ENCODE measurements at places on chromosomes 12 and 14.

DNA sequence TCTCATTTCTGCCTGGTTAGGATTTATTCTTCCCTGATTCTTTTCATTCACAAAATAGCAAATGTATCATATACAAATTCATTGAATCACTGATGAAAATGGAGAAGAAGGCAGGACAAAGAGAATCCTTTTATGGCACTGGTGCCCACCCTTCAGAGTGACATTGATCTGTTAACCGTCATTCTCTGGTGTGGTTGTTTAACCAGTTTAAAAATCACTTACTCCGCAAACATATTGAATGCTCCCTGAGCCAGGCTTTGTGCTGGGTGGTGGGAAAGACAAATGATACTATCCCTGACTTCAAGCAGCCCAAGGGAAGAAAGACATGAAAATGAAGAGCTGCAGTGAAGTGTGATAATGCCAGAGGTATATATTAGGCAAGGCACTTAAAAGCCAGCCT lies 187.5 kb upstream of the SLC38A2 start:
- no peak for DNase-seq

DNA sequence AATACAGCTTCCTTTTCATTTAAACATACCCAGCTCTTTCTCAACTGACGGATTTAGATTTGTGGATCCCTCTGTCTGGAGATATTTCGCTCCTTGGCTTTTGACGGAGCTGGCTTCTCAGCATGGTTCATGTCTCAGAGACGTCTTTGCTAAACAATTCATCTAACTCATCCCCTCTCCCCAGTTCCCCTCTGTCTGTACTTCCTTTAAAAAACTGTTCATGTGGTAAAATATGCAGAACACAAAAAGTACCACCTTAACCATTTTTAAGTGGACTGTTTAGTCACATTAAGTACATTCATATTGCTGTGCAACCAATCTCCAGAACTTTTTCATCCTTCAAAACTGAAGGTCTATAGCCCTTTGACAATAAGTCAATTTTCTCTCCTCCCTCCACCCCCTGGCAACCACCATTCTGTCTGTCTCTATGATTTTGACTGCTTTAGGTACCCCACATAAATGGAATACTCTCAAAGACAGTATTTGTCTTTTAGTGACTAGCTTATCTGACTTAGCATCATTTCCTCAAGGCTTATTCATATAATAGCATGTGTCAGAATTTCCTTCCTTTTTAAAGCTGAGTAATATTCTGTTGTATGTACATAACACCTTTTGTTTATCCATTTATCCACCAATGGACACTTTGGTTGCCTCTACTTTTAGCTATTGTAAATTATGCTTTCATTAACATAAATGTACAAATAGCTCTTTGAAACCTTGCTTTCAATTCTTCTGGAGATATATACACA lies 399.8 kb upstream of the SOX5 start:
- DNase-seq, result no peak

- DNase-seq, result no peak
These were observed 837 bp upstream of the STX2 start for GRCh38 chr12:130839770-130840404.

DNA sequence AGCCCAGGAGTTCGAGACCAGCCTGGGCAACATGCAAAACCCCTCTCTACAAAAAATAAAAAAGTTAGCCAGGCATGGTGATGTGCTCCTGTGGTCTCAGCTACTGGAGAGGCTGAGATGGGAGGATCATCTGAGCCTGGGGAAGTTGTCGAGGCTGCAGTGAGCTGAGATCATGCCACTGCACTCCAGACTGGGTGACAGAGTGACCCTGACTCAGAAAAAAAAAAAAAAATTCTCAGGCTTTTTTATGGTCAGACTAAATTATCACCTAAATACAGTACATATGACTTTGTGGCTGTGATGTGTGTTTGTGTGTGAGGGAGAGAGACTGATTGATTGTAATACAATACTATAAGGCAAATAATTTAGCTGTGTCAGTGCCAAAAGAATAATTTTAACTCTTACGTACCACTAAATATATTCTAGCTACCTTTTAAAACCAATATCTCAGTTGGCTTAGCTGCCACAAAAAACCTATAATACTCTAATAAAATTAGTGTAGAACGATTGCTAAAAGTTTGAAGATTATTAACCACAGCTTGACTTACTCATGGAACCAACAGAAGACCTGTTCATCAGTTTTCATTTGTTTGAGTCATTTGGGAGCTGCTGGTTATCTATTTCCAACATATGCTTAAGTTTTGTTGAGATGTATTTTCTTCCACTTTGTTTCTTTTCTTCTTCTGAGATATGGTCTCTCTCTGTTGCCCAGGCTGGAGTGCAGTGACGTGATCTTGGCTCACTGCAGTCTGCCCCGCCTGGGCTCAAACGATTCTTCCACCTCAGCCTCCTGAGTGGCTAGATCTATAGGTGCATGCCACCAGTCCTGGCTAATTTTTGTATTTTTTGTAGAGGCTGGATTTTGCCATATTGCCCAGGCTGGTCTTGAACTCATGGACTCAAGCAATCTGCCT lies 58.0 kb downstream of the DIP2B start:
- DNase-seq, result no peak

GRCh38 chr12:31804185-31804504 lies 75.3 kb upstream of the AMN1 start:
- DNase-seq, result peak; percentile 57

- DNase-seq, result no peak
These were observed 883.0 kb upstream of the FLRT2 start for GRCh38 chr14:84646786-84647500.

DNA sequence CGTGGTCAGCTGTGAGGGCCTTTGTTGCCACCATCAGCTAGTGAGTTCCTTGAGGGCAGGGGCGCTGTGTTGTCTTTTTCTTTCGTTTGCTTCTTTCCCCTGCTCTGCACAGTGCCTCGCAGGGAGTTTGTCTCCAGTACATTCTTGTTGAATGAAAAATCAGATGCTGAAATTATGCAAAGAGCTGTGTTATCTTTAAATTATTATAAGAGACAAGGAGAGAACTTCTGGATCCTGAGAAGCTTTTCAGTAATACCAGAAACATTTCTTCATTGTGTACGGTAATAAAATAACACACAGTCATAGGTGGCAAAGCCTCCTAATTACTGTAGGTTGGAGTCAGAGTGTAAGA lies 14.9 kb downstream of the EML1 start:
- no peak for DNase-seq

GRCh38 chr12:54411391-54412241 lies 7.5 kb downstream of the ITGA5 start:
- peak; percentile 75 for DNase-seq

DNA sequence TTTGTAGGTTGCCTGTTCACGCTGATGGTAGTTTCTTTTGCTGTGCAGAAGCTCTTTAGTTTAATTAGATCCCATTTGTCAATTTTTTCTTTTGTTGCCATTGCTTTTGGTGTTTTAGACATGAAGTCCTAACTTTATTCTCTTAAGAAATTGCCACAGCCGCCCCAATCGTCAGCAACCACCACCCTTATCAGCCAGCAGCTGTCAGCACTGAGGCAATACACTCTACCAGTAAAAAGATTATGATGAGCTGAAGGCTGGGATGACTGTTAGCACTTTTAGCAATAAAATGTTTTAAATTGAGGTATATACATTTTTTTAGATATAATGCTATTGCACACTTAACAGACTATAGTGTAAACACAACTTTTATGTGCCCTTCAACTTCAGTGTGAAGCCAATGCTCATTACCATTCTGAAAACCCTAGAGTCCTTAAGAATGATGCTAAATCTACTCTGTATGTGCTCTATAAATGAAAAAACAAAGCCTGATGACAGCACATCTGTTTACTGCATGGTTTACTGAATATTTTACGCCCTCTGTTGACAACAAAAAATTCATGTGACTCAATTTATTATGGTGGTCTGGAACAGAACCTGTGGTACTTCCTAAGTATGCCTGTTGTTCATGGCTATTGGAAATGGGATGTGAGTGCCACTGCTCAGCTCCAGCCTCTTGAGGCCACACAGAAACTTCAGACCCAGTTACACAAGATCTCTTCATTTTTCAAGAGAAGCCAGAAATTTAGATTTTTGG lies 197.4 kb downstream of the DUSP6 start:
- no peak for DNase-seq

DNA sequence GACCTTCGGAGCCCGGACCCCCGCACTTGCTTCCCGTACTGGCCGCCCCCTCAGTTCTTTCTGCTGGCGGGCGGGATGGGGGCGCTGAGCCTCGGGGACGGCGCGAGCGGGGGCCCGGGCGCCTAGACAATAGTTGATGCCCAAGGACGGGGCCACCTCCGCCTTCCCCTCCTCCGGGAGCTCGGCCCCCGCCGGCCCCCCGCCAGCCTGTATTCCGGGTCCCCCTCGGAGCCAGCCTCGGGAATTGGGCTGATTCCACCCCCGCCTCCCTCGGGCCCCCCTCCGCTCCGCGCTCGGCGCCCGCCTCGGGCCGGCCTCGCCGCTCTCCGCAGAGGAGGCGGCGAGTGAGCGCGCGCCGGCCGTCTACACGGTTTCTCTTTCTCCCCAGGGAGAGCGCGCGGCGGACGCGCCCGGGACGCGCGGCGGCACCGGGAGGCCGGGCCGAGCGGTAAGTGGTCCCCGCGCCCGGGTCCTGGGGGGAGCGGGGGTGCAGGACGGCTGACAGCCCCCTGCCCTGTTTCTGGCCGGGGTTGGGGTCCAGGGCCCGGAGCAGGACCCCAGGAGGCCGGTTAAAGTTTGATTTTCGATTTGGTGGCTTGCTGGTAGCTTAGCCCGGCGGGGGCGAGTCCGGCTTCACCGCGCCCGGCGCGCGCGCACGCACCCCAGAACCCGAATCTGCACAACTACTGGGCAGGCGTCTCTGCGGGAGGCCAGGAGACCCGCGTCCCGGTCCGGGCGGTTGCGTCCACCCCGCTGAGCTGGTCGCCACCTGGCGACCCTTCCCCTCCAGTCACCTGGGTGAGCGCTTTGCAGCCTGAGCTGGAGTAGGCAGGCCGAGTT lies 413.7 kb downstream of the PCNX1 start:
- DNase-seq, result peak; percentile 67

DNA sequence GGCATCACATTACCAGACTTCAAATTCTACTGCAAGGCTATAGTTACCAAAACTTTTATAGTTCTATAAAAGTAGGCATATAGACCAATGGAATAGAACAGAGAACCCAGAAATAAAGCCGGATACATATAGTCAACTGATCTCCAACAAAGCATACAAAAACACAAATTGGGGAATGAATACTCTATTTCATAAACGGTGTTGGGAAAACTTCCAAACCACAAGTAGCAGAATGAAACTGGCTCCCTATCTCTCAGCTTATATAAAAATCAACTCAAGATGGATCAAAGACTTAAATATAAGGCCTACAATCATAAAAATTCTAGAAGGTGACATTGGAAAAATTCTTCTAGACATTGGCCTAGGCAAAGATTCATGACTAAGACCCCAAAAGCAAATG lies 187.9 kb upstream of the PLXNC1 start:
- no peak for DNase-seq

- DNase-seq, result peak; percentile 59
These were observed 20.1 kb upstream of the CERS5 start for GRCh38 chr12:50187084-50187900.

- no peak for DNase-seq
These were observed 23.1 kb upstream of the KCNK10 start for GRCh38 chr14:88346048-88346639.

GRCh38 chr12:3692616-3693365 lies 60.1 kb downstream of the CRACR2A start:
- DNase-seq, result no peak

Measured in activated CD4-positive, alpha-beta T cell treated with anti-CD3 and anti-CD28 coated beads, Interleukin-2, Interleukin-6, amounts not matched to agents 100 ng/mL and 50 ng/mL, durations not matched to agents 16 hours and 8 hours (primary cell).